Stimulated activated CD8-positive, alpha-beta memory T cell treated with anti-CD3 and anti-CD28 coated beads, Interleukin-2, amount 100 ng/mL, for 1 hour (primary cell): ENCODE measurements at places on chromosomes 7 and 10.

DNA sequence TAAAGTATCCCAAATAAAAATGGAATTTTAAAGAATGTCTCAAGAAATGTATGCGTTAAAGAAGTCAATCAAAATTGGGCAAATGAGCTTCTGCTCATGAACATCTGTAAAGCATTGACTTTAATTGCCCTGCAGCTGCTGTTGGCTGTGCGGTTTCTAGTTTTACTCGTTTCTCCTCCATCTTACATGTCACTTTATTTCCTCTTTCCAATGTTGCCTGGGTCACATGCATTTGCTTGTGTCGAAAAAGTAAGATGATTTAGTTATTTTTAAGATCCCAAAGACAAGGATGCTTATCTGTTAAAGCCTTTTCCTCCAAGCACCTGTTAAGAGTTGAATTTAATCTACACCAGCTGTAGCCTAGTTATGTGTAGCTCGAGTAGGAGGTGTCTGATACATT lies 310.4 kb downstream of the EXOC4 start:
- no peak for DNase-seq

GRCh38 chr10:49054753-49055152 lies 60.6 kb downstream of the VSTM4 start:
- no peak for DNase-seq

GRCh38 chr10:615583-616152 lies 73.8 kb downstream of the DIP2C start:
- no peak for DNase-seq

DNA sequence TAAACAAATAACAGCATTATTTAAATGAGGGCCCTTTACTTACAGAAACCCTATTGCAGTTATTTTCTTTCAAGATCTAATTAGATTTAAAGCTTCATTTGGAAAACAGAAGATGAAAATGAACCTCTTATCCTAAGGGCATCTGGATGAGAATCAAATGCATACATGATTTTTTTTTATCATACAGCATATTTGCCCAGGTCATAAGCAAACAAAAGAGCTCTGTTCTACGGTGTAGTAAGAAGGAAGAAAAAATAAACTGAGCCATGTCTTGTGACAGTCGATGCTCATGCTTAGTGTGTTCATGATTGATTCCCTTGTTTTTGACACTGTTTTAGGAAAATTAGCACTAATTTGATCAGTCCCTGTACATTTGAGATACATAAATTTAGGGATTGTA lies 202.6 kb upstream of the RNF32 start:
- no peak for DNase-seq

GRCh38 chr10:78408671-78409472 lies 375.2 kb downstream of the RPS24 start:
- no peak for DNase-seq

DNA sequence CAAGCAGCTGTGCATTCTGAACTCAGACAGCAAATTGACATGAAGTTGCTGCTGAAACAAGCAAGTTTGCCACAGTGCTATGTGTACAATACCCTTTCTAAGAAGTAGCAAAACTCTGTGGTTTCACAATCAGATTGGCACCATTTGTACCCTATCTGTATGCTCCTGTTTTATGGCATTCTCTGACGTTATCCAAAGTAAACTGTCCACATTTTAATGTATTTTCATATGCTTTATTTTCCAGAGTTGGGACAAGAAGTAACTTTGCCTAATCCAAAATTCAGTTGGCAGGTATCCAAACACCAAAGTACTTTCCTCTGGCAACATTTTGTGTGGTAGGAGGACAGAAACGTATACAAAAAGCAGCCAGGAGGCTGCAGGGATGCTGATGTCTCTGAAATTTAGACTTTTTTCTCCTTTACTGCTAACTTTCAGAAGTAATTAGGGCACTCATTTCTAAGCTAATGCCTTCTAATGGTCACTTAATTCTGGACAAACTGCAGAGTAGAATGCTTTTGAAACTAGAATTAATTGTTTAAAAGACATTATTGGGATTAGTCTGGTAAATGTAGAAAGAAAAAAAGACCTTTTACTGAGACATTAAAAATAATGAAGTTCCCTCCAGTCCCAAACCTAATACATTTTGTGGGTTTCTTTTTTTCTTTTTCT lies 414.7 kb upstream of the NRP1 start:
- DNase-seq = no peak
